Mucosa of descending colon (tissue), 3 donors: ENCODE measurements at places on chromosomes 1 and 21. TPM values are rescaled to one million over a fixed set of nuclear protein-coding genes. Genes with fewer than 3 reads are reported as not detected.

The ACKR1 gene
- total RNA-seq: 19.5 TPM

The CFHR5 gene
- total RNA-seq: not detected

The PPP1R15B gene
- total RNA-seq: 60.2 TPM

The PLA2G2F gene
- not detected for total RNA-seq

The DYRK3 gene
- 4.7 TPM for total RNA-seq

The CLCNKB gene
- 1.2 TPM for total RNA-seq

The MIS18A gene
- 6.9 TPM for total RNA-seq

The THEM5 gene
- not detected for total RNA-seq

The IFI44 gene
- 4.3 TPM for total RNA-seq

The A3GALT2 gene
- not detected for total RNA-seq

The NR1I3 gene
- not detected for total RNA-seq

The H6PD gene
- 31.9 TPM for total RNA-seq

The BRINP2 gene
- not detected for total RNA-seq

The ETV3L gene
- total RNA-seq: not detected

The LCE2A gene
- not detected for total RNA-seq

The RNU1-4 gene
- 2,195 TPM for total RNA-seq

DNA sequence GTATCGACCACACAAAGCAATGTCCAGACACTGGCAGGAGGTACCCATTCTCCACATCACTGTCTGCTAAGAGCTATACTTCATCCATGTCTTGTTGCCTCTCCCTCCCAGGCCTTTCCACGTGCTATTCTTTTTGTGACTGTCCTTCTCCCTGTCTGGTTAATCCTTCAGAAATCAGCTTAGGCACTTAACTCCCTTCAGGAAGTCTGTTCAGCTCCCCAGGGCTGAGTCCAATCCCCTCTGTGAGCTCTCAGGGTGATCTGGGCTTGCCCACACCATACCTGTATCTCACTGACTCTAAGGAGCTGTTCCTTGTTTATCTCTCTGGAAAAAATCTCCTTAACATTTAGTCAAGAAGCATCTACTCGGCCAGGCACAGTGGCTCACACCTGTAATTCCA, 69.4 kb downstream of the NID1 start:
- DNase-seq: no peak

GRCh38 chr21:44334329-44335030, 4.7 kb downstream of the CFAP410 start:
- DNase-seq: no peak

- no peak for DNase-seq
These were observed 63.1 kb upstream of the DPT start for GRCh38 chr1:168792142-168792541.

DNA sequence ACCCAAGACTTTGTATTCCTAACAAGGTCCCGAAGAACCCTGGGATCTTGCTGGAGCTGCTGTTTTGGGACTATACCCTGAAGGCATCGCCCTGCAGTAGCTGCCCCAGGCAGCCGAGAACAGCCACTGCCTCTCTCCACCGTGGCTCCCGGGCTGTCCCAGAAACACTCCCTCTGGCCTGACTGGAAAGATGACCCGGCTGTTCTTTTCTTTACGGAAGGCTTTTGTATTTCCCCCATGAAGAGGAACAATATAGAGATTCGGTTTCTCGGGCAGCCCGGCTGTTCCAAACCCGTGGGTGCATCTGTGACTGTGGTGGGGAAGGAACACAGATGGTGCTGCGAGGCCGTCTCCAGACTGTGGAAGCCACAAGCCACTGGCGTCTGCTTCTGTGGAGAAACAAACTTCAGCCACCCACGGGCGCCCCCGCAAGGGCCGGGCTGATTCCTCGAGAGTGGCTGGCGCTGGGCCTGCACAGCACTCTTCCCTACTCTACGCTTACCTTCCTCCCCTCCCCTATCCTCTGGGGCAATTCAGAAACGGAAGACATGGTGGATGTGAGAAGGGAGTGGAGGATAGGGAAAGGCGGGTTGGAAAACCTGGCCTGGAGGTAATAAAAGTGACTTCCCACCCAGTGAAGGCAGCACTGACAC, 33.7 kb upstream of the VASH2 start:
- DNase-seq: no peak

DNA sequence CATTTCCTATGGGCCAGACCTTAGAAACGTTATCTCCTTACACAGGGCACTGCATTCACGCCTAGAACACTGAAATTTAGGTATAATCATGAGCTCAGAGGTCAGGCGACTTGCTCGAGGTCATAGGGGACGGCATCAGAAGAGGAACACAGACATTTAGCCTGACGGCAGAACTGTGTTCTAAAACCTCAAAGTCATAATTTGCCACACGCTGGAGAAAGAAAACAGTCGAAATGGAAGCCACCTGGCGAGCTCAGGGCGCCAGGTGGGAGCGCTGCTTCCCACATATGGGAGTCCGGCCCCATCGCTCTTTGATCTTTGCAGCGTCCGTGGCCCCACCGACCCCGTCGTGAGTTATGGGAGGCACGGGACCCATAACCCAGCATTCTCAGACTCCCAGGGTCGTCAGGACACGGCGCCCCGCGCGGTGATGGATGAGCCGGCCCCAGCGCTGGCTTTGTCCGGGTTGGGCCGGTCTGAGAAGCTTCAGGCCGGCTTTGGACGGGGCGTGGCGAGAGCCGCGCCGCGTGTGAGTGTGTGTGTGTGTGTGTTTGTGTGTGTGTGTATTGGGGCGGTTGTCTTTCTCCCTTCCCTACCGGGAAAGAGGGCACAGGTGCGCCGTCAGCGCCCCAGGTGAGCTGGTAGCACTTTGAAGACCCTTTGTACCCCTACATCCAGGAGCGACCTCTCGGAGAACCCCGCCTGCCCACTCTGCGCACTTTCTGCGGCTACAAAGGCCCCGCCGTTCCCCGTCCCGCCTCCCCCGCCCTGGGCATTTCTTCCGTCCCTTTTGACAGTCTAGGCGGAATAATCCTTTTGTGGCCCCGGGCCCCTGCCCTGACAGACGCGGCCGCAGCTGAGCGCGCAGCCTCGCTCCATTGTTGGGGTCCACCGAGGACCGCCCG, 861 bp upstream of the DRAXIN start:
- no peak for DNase-seq

- DNase-seq: no peak
These were observed 1080.6 kb upstream of the B3GALT2 start for GRCh38 chr1:194267021-194267420.

DNA sequence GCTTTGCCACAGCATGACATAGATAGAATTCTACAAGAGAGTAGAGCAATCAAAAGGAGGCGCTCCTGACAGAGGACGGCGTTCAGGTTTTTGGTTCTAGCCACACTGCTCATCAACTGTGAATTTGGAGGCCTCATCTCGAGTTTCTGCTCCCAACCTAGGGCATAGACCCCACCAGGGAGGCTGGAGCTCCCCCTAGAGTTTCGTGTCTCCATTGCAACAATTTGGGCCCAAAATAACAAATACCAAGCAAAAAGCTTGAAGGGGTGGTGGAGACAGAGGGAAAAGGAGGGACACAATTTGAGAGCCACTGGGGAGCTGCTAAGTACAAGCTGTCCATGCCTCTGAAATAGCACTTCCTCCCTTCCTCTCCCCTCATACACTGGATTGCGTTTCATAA, 297.0 kb downstream of the GPATCH2 start:
- DNase-seq: no peak

- peak; percentile 58 for DNase-seq
These were observed 11.2 kb downstream of the CSRP1 start for GRCh38 chr1:201495551-201496295.

DNA sequence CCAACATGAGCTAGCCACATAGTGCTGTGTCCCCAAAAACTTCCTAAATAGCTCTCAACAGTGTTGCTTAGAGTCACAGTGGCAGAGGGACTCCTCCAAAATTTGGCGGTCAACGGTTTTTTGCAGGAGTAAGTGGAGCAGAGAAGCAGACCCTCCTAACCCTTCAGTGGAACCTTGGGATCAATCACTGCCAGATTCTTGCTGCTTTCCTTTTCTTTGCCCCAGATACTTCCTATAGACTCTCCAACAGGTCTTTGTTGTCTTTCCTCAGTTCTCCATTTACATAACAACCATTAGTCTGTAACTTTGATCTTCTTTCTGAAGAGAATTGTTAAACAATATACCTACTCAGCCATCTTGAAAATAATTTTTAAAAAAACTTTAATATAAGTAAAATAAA, 556.1 kb downstream of the BRINP3 start:
- no peak for DNase-seq

GRCh38 chr1:111553196-111553595, 49.8 kb upstream of the ADORA3 start:
- DNase-seq: no peak

DNA sequence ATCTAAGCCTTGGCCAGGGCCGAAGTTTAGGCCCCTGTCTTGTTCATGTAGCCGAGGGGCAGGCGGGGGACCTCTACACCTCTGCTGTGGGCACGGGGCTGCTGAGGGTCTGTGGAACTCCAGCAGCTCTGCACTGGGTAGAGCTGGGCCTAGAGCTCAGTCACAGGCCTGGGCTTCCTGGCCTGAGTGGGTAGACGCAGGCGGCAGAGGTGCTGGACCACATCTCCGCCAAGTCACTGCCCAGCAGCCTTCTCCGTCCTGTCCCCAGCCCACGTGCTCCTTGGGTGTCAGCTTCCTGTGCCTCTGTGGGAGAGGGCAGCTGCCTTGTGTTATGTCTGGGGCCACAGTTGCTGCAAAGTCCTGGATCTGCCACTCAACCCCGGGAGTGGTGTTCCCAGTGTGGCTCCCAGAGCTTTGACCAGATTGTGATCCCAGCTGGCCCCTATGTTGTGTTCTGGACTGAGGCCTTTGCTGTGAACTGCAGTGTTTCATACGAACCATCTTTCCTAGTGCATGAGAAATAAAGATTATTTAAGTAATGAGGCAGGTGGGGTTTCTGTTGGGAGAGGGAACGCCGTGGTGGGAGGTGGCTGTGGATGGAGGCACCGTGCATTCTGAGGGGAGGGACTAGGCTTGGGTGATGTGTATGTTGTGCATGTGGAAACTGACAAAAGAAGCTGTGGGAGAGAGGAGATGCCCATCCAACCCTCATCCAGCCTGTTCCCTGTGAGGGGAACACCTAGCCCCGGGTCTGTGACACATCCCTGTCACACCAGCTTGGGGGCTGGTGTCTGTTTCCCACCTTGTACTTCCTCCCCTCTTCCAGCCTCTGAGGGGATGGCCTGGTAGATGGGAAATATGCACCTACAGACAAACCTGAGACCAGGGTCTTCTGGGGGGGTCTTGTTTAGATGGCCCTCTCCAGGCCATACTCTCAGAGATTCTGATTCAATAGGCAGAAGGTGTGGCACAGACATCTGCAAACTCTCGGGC, 12.2 kb downstream of the AMPD2 start:
- no peak for DNase-seq

GRCh38 chr21:36464590-36464989, 15.3 kb downstream of the CLDN14 start:
- no peak for DNase-seq

DNA sequence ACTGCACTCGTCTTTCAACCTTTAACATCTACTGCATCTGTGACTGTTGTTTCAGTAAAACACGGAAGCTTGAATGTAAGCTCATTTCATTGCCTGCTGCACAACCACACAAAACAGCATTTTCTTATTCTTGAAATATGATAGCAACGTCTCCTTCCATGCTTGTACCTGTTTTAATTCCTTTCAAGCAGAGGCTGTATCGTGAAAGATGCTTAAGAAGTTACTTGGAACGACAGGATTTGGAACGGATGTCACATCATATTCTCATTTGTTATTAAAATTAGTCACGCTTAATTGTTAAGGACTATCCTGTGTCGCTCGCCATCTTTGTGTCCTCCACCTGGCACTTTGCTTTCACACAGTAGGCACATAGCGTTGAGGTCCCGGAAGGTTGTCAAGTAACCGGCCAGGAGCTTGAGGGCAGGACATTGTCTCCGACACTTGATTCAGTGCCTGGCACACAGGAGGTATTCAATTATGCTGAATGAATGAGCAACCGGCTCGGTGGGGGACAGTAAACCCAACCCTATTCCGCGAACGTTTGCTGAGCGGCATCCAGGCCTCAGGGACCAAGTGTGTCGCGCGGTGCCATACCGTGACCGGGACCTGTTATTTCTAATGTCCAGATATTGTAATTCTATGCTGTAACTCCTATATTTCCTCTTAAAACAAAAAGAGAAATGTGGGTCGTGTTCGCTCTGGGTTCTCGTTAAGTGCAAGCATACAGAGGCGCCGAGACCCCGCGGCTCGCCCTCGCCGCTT, 499 bp upstream of the SH3GLB1 start:
- DNase-seq: no peak

DNA sequence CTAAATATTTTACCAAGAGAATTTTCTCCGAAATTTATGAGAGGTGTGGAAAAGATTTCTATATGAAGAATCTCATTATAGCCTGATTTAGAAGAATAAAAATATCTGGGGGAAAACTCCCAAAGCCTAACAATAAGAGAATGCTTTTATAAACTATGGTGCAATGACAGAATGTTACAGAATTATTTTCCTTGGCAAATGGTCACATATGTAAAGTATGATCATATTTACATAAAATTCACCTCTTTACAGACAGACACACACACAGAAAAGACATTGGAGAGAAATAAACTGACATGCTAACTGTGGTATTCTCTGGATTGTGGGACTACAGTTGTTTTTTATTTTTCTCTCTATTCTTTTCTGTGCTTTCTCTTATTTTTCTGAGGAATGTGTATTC, 226.3 kb upstream of the USP24 start:
- no peak for DNase-seq

DNA sequence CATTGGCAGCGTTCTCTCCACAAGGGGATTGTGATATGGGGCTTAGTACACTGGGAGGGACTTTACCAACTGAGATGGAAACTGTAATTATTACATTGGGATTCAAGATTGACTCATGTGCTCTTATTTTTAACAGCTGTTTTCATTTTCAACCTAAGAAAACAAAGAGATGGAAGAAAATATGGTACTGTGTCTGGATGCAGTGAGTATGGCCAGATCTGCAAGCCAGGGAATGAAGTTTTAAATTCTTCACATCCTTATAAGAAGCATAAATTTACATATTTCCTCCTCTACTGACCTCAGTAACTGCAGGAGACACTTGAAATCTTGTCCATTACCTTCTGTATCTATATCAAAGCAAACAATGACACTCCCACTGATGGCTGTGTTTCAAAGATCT, 81.5 kb upstream of the EDEM3 start:
- DNase-seq: no peak

- no peak for DNase-seq
These were observed 71.7 kb upstream of the MROH9 start for GRCh38 chr1:170863621-170864020.

- no peak for DNase-seq
These were observed 15.3 kb downstream of the CLCC1 start for GRCh38 chr1:108947871-108948525.

- DNase-seq: no peak
These were observed 32.3 kb downstream of the ERRFI1 start for GRCh38 chr1:7993593-7994479.

GRCh38 chr1:68495968-68496679, 758 bp downstream of the DEPDC1 start:
- no peak for DNase-seq

GRCh38 chr1:43625063-43625780, 24.7 kb upstream of the KDM4A start:
- DNase-seq: peak; percentile 13

DNA sequence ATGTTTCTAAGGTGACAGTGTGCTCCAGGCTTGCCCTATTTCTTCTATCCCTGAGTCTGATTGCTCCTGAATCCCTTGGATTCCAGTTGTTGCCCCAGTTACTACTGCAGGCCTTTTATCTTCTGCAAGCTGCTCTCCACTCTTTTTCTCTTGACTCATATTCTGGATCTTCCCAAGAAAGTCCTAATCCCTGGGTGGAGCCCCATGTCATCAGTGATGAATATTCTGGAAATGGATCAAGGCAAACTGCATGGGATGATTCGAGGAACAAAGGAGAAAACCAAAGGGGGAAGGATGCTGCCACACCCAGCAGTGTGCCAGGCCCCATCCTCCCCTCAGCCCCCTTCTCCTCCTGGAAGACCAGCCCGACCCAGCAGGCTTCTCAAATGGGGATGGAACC, 63.3 kb upstream of the ATP2B4 start:
- no peak for DNase-seq
